T-helper 22 cell (primary cell): ENCODE measurements at places on chromosomes 2 and 18.

DNA sequence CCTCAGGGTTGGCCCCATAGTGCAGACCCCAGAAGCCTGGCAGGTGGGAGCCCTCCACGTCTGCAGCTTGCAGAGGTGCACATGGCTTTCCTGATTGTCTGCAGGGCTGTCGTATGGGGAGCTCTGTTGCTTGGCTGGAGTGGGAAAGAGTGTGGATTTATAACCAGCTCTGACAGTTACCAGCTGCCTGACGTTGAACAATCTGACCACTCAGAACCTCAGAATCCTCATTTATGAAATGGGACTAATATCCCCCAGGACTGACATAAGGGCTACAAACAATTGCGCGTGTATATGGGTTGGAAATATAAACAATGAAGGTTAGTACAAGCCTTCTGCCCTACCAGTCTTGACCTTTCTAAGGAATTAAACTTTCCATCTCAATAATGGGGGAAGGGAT, 13.9 kb upstream of the PXDN start:
- DNase-seq = no peak

GRCh38 chr2:8422450-8422800, 259.4 kb upstream of the ID2 start:
- no peak for DNase-seq

DNA sequence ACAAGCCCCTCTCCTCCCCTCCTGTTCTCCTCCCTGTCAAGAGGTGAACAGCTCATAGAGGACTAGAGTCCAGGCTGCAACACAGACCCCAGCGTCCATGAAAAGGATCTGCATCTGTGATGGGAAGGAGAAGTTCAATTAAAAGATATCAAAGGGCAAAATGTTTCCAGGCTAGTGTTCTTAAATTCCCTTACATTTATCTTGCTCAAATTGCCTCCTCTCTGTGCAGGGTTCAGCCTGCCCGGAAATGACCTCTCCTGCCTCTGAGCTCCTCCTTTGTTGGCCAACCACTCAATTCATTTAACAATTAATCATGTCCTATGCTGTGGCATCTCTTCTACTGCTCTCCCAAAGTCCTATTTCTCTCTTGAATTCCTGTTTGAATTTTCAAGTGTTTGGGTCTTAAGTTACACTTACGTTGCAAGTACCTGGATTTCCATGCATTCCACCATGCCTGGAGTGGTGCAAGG, 105.3 kb downstream of the TSN start:
- DNase-seq = no peak

DNA sequence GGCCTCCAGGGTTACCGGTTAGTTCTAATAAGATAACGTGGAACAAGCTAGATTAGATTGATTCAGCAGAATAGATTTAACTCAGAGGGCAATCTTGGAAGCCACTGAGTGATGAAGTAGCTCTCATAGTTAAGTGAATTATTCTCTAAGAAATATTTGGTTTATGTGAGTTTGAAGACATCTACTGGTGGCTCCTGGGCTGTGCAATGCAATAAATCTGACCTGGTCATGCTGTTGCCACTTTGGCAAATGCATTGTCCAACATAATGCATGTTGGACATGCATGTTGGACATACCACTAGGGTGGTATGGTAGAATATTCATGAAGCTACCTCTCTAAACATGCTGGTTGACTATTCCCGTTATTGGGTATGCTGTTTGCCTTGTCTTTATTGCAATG, 493.7 kb upstream of the VRK2 start:
- DNase-seq = no peak

DNA sequence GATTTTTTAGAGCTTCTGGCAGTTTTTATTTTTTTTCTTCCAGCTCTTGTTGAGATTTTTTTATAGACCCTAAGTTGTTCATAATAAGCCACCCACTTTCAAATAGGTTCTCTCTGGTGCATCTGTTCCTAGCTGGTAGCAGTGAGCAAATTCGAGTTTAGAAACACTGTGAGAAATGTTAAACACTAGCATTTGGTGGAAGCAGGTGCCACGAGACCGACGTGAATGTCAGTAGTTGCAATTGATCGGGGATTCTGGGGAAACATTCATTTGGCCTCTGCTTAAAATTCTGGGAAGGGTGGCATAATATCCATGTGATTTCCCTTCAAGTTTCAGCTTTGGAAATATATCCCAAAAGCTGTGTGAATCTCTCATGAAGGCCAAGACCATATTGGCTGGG, 435.0 kb downstream of the RNF144A start:
- DNase-seq = no peak

- no peak for DNase-seq
These were observed 58.7 kb upstream of the STAM2 start for GRCh38 chr2:152234277-152234676.

DNA sequence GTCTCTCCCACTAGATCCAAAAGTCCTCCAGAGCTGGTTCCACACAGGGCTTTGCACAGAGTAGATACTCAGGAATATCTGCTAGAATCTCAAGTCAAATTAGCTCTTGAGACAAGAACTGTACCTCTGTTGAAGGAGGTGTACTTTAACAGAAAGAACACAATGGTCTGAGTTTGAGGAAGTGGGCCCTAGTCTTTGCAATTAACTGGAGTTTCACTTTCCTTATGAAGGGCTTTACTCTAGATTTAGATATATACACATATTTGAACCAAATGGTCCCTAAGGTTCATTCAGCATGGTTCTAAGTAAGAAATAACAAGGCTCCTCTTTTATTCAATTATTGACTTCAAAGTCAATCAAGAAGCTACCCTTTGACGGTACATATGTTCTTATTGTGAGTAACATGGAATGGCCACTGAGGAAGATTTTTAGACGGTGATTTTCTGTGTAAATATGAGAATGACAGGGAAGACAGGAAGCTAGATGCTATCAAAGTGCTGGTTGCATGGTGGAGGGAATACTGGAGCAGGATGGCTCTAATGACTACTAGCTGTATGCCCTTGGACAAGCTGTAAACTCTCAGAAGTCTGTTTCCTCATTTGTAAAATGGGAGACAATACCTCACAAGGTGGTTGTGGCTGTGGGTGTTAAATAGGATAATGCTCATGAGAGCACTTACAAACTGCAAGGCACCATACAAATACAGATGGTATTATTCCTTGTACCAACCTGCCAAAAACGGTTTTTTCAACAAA, 73.5 kb upstream of the SERTAD2 start:
- DNase-seq = no peak

DNA sequence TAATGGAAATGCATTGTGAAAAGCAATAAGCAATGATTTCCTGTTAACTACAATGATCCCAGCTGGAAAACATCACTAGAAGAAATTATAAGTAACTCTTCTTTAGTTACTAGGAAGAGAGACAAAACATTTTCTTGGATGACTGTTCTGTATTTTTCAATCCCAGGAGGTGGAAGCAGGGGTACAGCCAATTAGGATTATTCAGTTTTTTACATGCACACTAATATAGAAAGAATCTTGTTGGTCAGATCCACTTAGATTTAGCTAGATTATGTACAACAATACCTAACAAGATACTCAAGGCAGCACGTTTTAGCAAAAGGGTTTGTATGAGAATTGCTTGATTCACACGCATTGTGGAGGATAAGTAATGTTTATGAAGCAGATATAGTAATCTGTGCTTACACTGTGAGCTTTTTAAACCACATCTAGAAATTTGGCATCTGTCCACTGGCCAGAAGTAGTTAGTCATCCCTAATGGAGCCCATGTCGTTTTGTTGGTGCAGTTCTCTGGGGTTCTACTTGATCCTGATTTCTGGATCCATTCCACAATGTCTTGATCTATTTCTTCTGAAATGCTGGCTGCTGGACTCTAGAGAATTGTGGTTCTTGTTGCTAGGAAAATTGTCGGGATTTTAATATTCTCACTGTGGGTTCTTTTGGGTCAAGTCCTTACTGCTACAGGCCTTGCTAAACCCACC, 199.7 kb downstream of the ADCYAP1 start:
- no peak for DNase-seq

DNA sequence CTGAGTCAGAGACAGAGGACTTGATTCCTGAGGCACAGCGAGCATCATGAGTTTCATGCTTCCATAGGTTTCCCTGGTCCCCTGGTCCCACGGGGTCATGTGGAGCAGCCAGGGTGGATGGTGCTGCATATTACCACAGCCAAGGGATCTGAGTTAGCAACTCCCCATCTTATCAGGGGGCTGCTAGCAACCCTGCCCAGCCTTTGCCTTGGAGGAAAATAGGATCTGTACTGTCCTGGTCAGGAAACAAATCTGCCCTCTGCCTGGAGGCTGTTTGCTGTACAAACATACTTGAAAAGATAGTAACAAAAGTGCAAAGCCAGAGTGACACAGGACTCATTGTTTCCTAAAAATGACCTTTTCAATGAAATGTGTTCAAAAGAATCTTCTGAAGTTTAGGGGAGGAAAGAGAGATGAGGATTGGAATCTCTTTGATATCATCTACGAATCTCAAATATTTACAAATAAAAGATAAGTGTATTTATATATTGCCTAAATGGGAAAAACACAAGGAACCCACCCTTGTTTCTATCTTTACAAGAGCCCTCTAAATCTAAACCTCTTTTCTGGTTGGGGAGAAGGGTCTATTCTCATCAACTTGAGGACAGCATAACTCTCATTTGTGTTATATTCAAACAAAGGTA, 194.8 kb downstream of the CD226 start:
- no peak for DNase-seq

DNA sequence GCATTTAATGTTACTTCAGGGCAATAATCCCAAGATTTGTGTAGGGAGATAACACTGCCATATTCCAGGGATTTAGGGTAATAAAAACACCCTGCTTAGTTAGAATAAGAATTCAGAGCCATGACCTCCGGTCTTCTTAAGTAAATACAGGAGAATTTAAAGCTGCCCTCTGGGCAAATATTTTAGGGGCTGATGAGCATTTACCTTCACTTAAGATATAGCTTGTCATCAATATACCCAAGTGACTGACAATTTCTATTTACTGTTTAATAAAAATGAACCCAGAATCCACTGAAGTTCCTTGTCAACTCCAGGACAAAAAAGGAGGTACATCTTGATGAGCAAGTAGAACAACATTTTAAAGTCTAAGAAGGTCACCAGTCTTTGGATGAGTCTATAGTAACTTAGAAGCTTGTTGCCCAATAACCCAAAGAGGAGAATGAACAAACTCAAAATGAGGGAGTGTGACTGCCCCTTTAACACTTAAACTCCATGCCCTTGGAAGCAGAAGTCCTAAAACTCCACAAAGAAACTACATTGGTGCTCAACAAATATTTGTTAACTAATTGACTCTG, 24.3 kb upstream of the IKZF2 start:
- no peak for DNase-seq

DNA sequence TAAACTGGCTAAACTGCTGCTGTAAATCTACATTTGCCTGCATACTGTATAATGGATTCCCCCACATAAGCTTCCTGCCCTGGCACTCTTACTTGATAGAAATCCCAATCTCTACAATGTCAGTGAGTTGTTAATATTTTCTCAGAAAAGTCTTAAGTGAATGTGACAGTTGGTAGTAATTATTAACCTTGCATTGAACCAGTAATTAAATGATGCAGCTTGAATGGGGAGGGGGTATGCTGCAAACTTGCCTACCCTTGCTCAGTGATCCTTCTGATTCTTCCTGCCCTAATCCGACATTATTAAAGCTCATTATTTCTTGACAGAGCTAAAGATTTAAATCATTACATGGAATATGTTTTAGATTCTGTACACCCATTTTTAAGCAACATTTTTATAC, 119.0 kb upstream of the CDH7 start:
- DNase-seq = no peak

DNA sequence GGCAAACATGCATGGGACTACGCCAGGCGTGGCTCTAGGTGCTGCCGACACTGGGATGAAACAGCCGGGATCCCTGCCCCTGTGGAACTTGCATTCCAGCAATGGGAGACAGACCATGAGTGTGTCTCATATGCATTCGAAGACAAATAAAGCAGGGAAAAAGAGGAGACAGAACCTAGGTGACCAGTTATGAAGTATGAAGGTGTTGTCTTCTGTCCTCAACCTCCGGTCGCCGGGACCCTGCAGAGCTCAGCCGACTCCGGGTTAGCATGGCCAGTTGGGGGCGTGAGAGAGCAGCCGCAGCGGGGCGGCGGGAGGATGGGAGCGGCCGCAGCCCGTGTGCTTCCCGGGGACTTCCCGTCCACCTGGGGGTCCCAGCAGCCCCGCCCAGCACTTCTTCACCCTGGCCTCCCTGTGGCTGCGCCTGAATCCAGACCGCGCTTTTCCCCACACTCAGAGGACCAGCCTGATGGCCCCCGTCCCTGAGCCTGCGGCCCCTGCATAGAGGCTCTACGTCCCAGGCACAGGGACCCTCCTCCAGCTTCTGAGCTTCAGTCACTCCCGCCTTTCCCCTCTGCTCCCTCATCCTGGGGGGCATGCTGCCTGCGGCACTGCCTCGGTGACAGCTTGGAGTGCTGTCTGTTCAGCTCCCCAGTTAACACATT, 11.4 kb downstream of the ID2 start:
- no peak for DNase-seq

DNA sequence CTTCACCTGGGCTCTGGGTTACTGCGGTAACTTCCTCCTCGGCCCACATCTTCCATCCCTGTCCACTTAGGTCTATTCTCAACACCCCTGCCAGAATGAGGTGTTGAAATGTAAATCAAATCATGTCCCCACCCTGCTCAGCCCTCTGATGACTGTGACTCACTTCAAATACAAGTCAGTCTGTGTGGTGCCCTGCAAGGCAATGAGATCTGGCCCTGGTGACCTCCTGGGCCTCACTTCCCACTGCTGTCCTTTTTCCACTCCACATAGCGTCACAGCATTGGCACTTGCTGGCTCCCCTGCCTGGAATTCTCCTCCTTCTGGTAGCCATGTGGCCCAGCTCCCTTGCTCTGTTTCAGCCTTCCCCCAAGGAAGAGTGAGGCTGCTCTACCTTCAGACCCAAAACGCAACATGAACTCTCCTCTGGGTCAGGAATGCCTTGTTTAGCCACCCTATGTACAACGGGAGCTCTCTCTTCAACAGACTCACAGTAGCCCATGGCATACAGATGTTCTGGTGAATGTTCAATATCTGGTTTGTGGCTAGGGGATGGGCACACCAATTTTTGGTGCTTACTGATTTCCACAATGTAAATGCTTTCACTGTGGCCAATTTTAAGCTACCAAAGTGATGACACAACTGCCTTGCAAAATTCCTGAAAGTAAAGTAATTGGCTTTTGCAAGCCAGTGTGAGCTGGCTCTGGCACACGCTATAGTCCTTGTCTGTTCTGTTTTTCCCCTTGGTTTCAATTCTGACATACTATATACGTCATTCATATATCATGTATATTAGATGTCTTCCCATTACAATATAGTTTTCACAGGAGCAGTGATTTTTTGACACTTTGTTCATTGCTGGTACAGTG, 550.3 kb upstream of the HS6ST1 start:
- DNase-seq = no peak
